ENCODE measurements at places on chromosomes 5 and 9.

GRCh38 chr9:134231330-134231745, 67.0 kb upstream of the RNU6ATAC start:
- no peak for DNase-seq

DNA sequence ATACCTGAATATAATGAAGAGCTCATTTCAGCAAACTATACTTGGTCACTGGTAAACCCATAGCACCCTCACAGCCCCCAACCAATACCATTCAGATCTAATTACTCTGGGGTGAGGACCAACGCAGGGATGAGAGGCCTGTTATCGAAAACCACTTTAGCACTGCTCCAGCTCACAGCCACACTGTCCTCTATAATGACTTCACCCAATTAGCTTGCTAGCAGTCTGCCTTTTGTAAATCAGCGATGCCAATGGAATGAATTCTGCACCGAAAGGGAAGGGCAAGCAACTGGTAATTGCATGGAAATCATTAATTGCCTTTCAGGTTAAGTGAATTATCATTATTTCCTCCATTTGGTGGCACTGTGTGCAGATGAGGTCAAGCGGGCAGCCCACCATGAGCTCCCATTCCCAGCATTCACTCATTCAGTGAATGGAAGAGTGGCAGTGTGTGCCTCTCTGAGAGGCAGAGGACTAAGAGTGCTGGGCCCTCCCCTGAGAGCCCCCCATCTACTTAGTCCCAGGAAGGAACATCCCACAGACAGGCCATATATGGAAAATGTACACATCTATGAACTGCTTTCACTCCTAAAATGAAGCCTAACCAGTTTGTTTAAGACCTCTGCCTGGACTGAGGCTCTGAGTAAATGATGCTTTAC, 262.1 kb downstream of the SPOCK1 start:
- DNase-seq, result no peak

DNA sequence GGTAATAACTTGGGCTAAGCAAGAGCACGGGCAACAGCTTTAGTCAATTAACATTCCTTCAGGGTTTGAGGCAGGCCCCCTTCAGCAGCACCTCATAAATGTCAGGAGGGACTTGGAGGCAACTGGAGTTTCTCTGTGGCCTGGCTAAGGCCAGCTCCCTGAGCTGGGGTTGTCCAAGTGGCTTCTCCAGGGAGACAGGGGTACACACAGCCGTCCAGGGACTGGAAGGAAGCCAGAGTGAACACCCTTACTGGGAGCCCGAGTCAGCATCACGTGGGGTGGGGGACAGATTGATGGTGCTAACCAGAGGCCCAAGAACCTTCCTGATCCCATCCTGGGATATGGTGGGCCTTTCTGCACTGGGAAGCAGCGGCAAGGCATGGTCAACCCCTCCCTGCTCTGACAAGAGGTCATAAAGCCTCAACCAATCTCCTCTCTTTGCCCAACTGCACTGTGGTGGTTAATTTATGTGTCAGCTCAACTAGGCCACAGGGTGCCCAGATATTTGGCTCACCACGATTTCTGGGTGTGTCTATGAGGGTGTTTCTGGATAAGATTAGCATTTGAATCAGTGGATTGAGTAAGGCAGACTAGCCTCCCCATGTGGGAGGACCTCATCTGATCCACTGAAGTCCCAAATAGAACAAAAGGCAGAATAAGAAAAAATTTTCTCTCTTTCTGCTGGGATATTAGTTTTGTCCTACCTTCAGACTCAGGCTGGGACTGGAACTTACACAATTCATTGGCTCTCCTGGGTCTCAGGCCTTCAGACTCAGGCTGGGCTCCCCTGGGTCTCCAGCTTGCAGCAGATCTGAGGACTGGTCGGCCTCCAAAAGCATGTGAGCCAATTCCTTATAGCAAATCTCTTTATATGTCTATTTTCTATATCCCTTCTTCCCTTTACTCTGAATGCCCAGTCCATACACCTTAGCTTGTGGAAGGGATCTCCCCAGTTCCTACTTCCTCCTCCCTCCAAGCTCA, 127.2 kb upstream of the LARP1 start:
- DNase-seq, result peak; percentile 78

- DNase-seq, result peak; percentile 80
Observed at GRCh38 chr9:71663931-71664459, 104.3 kb downstream of the CEMIP2 start.

DNA sequence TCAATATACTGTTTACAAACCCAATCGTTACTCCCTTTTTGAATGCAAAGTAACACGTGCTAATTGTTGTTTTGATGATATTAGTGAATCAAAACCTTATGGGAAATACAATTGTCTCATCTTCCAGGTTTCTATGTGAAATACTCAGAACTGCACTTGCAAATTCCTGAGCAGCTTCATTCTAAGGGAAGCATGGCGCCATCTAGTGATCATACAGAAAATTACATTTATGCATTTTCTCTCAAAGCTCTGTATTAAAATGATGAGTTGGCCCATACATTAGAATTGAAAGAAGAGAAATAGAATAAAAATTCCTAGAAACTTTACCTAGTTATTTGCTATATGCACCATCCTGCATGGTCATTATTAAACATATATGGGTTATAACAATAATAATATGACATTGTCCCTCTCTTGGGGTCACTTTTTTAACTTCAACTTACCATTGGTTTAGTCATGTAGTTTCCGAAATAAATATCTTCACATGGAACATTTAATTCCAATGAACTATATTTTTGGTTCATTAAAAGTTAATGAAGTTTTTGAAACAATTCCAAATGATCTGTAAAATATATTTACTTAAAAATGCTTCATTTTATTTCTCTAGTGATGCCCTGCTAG, 220.0 kb downstream of the PDE4D start:
- peak; percentile 63 for DNase-seq

Measured in AG10803 (cell line).